ENCODE measurements at places on chromosomes 4 and X.

GRCh38 chr4:20645236-20645635 is 55.0 kb upstream of the PACRGL start:
- no peak overlapping the region for H3K27ac ChIP-seq
- H3K27me3 ChIP-seq = no peaks in the 10 kb centered on the region
- DNase-seq = no peak
- no peaks in the 10 kb centered on the region for H3K36me3 ChIP-seq

- no peaks in the 10 kb centered on the region for H3K27me3 ChIP-seq
- no peak for DNase-seq
- no peak overlapping the region for H3K4me3 ChIP-seq
- H3K27ac ChIP-seq = no peak overlapping the region
- no peaks in the 10 kb centered on the region for H3K4me1 ChIP-seq
Observed at GRCh38 chrX:104193485-104193884, 27.2 kb downstream of the FAM199X start.

- no peak for DNase-seq
- no peak overlapping the region for H3K27ac ChIP-seq
- no peaks in the 10 kb centered on the region for H3K36me3 ChIP-seq
- no peak overlapping the region for H3K4me3 ChIP-seq
Observed at GRCh38 chr4:165540206-165540830, 161.5 kb downstream of the CPE start.

DNA sequence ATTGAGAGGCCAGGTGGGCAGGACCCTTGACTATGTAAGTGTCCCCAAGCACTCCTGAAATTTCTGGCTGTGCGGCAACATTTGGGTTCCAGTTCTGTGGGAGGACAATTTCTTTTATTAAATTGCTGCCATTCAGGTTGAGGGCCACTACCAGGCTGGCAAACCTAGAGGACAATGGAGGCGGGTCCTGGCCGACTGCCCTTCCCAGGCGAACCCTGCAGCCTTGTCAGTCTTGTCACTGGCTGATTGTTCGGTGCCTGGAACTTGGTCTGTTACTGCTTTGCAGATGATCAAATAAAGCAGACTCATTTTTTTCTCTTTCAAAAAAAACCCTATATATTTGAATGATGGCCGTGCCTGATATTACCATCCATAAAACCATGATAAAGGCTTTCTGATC is 6.6 kb upstream of the TMEM128 start:
- H3K4me1 ChIP-seq = peaks cover 4% of the 10 kb centered on the region
- H3K36me3 ChIP-seq = no peaks in the 10 kb centered on the region
- H3K27ac ChIP-seq = no peak overlapping the region
- H3K27me3 ChIP-seq = no peaks in the 10 kb centered on the region

DNA sequence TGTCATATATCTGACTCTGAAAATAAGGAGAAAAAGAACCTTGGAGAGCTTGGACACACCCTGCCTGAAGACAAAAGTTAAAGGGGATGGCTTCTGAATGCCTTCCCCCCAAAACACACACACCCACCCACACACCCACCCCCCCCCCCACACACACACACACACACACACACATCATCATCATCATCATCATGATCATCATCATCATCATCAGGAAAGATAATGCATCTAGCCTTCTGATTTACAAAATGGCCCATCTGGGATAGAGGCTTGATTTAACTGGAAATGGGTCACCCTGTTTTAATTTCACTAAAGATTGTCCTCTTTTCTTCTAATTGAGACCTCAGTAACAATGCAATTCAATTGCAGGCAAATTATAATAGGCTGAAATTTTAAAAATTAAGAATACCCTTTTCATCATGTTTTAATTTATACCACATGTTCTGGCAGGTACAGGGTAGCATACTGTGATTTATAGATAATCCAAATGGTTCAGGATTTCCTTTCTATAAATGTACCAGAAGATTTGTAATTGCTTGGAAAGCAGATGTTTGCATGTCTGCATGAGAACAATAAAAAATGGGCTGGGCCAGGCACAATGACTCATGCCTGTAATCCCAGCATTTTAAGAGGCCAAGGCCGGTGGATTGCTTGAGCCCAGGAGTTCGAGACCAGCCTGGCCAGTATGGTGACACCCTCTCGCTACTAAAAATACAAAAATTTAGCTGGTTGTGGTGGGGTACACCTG is 56.5 kb downstream of the TRIM2 start:
- no peaks in the 10 kb centered on the region for H3K36me3 ChIP-seq
- H3K4me3 ChIP-seq = no peak overlapping the region

- no peaks in the 10 kb centered on the region for H3K36me3 ChIP-seq
- no peaks in the 10 kb centered on the region for H3K27me3 ChIP-seq
- DNase-seq = no peak
Observed at GRCh38 chr4:52833941-52834525, 28.1 kb upstream of the RASL11B start.

GRCh38 chr4:185399466-185399865 is 2.8 kb downstream of the ANKRD37 start:
- H3K4me3 ChIP-seq = no peak overlapping the region
- H3K4me1 ChIP-seq = peaks cover 51% of the 10 kb centered on the region
- no peak for DNase-seq
- H3K36me3 ChIP-seq = no peaks in the 10 kb centered on the region
- no peaks in the 10 kb centered on the region for H3K27me3 ChIP-seq

- no peaks in the 10 kb centered on the region for H3K36me3 ChIP-seq
- H3K4me3 ChIP-seq = no peak overlapping the region
- no peak for DNase-seq
- no peaks in the 10 kb centered on the region for H3K4me1 ChIP-seq
Observed at GRCh38 chrX:135324463-135324862, 15.2 kb downstream of the ETDC start.

DNA sequence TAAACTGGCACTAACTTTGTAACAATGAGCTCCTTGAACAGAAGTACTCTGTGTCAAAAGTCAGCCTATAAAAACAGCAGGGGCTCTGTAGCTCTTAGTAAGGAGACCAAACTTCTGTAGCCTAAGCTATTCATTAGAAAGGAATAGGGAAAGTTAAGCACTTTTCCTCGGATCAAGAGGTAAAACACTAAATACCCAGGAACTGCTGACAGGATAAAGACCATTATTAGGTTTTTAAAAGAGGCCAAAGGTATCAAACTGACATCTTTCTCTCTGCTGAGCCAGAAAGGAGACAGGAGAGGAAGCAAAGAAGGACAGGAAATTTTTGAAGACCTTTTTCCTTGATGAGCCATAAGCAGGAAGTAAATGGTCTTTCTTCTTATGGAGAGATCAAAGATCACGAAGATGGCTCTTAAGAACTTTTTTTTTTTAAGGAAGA is 31.9 kb downstream of the ANAPC10 start:
- H3K27me3 ChIP-seq = no peaks in the 10 kb centered on the region
- H3K4me1 ChIP-seq = peaks cover 13% of the 10 kb centered on the region
- no peak overlapping the region for H3K27ac ChIP-seq
- DNase-seq = no peak
- H3K4me3 ChIP-seq = no peak overlapping the region
